ENCODE measurements at places on chromosomes 16 and 17.

- DNase-seq, result no peak
These were observed 23.7 kb downstream of the ITPRIPL2 start for GRCh38 chr16:19137201-19138128.

GRCh38 chr16:50684823-50685461 is 3.8 kb upstream of the SNX20 start:
- DNase-seq, result no peak

DNA sequence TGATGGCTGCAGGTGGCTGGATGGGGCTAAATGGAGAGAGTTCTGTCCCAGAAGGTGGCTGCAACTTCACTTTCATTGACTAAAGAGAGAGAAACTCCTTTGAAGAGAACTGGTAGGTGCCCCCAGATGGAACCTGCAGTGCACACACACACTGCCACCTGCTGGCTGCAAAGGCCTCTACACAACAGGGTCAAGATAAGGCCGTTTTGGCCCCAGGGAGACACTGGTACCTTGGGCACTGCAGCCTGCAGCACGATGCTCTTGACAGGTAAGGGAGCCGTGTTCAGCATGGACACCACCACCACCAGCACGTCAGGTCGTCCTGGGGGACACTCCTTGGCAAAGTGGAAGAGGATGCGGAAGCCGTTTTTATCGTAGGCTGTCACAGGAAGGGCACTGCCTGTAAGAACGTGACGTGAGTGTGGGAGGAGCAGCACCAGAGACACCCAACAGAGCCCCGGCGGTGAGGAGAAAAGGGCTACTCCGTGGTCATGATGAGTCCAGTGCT is 22.7 kb downstream of the GGA3 start:
- DNase-seq, result peak; percentile 53

DNA sequence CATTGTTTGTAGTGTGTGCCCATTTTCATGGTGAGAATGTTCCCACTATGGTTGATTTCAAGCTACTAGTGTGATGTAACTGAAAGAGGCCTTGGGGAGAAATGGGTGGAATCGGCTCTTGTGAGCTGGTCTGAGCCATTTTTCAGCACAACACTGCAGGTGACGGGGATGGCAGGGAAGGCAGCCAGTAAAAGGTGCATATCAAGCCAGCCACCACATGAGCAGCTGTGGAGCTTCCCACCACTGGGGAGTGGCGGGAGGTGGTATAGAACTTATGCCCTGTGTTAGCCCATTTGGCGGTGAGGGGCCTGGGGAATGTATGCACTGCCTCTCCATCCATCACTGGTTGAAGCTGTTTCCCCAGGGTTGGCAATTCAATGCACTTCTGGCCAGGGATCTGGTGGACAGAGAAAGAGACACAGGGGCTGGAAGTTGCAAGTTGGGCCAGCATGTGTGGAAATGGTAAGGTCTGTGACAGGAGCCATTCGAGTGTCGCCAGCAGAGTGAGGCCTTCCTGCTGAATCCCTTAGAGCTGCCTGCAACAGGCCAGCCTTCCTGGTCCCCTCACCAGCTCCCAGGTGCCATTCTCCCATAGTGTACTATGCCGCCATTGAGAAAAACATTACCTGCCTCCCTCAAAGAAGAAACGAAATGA is 31.7 kb upstream of the BRD7 start:
- DNase-seq, result no peak

GRCh38 chr16:29694384-29695195 is 15.6 kb downstream of the QPRT start:
- peak; percentile 85 for DNase-seq

- no peak for DNase-seq
These were observed 4.0 kb upstream of the CCDC43 start for GRCh38 chr17:44693609-44694008.

GRCh38 chr16:89915303-89916232 is 3.1 kb upstream of the MC1R start:
- DNase-seq, result peak; percentile 69

DNA sequence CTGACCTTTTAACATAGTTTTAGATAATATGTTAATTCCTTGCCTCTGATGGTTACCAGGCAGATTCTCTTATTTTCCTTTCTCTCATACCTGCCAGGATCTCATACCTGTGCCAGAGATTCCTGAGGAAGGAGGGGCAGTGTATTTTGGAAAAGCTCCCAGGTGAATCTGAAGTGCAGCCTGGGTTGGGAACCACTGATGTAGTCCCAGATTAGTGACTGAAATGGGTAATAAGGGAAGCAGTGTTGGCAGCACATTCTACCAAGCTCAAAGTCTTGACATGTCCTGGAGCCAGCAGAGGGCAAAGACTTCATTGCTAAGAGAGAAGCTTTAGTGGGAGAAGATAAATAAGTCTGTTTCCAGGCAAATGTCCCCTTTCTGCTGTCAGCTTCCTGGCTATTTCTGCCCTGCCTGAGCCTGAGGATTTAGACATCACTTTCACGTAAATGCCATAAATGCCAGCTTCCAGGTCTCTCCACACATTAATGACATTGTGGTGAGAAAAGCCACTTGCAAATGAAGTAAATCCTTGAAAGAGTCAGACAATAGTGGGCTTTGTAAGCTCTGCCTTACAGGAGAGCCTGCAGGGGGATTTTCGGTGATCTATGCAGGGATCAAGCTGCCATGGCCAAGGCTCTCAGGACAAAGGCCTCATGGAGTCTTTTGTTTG is 40.9 kb upstream of the C16orf78 start:
- DNase-seq, result no peak

DNA sequence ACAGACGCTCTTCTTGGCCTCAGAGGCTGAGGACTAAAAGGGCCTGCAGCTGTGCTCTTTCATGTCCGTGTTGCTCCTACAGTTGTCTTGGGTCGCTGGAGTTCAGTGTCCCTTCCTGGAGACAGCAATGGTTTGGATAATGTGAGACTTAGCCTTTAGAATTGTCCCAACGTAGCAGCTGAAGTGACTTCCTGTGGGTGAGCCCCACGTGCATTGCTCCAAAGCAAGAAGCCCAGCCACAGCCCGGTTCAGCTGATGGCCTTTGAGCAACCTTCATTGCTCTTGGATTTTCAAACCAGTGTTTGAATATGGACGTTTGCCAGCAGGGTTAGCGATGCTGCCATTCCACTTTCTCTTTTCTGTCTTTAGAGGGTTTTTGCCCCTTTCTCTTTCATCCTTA is 19.7 kb downstream of the TMEM11 start:
- no peak for DNase-seq

- DNase-seq, result no peak
These were observed 24.9 kb upstream of the RHBDL3 start for GRCh38 chr17:32240750-32241149.

DNA sequence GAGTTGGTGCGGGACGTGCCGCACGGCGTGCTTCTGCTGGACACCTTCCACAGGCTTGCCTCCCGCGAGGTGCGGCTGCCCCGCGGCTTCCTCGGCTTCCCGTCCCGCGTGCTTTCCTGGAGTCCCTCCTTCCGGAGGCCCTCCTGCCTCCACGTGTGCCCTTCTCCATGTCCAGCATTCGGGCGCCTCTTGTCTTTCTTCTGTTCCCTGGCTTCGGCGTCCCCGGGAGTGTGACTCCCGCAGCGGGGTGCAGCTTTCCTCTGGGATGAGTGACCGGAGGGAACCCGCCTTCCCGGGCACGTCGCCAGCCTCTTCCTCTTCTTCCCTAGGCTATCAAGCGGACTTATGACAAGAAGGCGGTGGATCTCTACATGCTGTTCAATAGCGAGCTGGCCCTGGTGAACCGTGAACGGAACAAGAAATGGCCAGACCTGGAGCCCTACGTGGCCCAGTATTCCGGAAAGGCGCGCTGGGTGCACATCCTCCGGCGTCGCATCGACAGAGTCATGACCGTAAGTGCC is 23.0 kb downstream of the DNAH2 start:
- no peak for DNase-seq

GRCh38 chr17:39667945-39668924 is at the start of gene PNMT:
PNMT (plus strand) TSS chr17:39668453; CDS start chr17:39668476, 23 bp downstream.
- peak; percentile 93 for DNase-seq

- DNase-seq, result no peak
These were observed 16.6 kb downstream of the TRPV2 start for GRCh38 chr17:16432017-16432416.

- DNase-seq, result no peak
These were observed 221.3 kb downstream of the SEC14L1 start for GRCh38 chr17:77361986-77362620.

GRCh38 chr16:81095653-81095952 is 592 bp downstream of the GCSH start:
- DNase-seq, result no peak

- no peak for DNase-seq
These were observed 20.1 kb upstream of the SLC5A11 start for GRCh38 chr16:24825696-24826095.

DNA sequence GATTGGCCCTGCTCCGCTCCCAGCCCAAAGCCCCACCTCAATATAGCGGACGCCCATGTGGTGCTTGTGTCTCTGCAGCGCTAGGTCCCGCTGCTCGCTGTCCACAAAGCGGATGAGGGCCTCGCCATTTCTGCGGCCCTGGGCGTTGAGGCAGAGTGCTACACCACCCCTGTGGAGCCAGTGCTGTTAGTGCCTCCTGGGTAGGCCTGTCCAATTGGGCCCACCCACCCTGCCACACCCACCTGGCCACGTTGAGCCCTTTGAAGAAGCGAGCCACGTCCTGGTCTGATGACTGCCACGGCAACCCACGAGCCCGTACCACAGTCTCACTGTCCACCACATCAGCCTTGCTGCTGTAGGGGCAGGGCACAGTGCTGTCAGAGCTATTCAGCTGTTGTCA is 3.6 kb downstream of the ESRP2 start:
- DNase-seq, result no peak

- no peak for DNase-seq
These were observed 14.2 kb downstream of the CRYM start for GRCh38 chr16:21263640-21264570.

DNA sequence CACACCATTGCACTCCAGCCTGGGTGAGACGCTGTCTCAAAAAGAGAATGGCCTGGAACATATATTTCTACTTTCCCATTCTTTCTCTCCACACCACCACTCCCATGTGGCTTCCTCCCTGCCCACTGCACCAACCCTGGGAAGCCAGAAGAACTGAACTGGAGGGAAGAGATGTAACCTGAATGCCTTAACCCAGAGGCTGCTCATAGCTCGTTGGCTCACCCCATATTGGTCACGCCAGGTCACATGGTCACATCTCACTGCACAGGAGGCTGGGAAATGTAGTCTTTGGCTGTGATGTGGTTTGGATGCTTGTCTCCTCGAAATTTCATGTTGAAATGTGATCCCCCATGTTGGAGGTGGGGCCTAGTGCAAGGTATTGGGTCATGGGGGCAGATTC is 5.9 kb upstream of the DNAH17 start:
- no peak for DNase-seq

DNA sequence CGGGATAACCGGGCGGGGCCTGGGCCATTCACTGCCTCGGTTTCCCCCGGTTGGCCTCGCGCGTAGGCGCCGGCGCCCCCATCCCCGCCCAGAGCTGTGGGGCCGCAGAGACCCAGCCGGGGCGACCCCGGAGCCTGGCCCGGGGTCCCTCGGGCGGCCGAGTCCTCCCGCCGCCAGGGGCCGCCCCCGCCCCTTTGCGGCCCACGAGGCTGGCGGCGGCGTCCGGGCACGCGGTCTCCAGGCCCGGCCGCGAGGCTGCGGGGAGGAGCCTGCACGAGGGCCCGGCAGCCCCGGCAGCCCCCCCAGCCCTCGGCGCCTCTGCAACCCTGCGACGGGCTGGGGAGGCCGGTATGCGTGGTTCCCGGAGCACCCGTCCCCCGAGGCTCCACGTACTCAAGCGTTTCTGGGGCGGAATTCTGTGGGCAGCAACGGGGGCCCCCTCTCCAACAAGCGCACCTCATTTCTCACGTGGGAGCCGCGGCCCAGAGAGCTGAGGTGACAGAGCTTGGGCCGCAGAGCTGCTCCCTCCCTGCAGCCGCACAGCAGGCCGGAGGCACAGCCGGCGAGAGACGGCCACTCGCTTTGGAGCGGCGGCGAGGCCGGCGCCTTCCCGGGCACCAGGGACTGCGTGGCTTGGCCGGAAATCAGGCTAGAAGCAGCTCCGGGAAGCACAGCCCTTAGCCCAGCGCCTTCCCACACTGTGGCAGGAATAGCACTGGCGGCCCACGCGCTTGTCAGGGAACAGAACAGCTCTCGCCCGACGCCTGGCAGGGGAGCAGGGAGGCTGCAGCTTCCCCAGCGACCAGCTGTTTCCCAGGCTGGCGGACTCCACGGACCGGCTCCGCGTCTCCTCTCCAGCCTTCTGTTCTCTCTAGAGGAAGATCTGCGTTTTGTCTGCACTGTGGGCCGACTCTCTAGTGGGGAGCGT is 867 bp upstream of the LIMD2 start:
- DNase-seq, result peak; percentile 89

DNA sequence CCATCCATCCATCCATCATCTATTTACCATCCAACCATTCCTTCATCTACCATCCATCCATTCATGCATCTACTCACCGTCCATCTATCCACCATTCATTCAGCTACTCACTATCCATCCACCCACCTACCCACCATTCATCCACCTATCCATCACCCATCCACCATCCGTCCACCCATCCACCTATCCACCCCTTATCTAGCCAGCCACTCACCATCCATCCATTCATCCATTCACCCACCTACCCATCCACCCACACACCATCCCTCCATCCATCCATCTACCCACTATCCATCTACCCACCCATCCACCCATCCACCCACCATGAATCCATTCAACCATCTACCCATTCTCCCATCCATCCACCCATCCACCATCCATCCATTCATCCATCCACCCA is 26.6 kb downstream of the BCO1 start:
- DNase-seq, result no peak

GRCh38 chr16:64778777-64779176 is 343.1 kb downstream of the CDH11 start:
- no peak for DNase-seq

Data from upper lobe of left lung (tissue), 6 donors.